MCF 10A (cell line): ENCODE measurements at places on chromosomes 2 and 18. TPM values are rescaled to one million over a fixed set of nuclear protein-coding genes. Genes with fewer than 3 reads are reported as not detected.

The RNF181 gene
- 125 and 215 TPM in 2 replicates for total RNA-seq

The PHLPP1 gene
- 12.4 and 13.1 TPM in 2 replicates for total RNA-seq

DNA sequence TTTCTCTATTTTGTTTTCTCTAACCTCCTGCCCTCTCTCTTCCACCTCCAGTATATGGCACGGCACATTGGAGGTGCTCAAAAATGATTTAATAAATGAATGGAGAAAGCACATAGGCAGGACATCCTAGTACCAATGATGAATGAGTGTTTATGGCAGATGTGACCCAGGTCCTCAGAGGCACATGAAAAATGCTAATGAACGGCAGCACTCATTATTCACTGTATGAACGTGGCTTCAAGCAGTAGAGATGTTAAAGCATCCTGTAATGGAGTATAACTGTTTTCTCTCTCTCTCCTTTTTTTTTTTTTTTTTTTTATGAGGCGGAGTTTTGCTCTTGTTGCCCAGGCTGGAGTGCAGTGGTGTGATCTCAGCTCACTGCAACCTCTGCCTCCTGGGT lies 72.4 kb downstream of the MBP start:
- no peak for DNase-seq

DNA sequence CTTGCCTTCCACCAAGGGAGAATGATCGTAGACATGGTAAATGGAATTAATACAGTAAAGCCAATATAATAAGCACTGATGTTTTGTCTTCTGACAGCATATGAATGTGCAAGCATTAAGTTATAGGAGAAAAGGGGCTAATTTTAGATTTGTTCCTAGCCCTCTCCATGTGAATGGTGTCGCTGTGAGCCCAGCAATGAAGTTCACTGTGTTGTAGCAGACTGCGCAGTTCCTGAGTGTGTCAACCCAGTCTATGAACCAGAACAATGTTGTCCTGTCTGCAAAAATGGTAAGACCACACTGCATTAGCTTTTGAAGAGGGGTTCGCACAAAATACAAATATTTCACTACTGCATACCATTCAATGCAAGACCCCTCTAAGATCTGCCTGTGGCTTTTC lies 25.6 kb downstream of the VWC2L start:
- DNase-seq, result no peak

- DNase-seq, result no peak
These were observed 124.2 kb downstream of the RPIA start for GRCh38 chr2:88815697-88816096.
